ENCODE measurements at places on chromosomes 12 and 14. TPM values are rescaled to one million over a fixed set of nuclear protein-coding genes. Genes with fewer than 3 reads are reported as not detected.

FGF6 gene
- not detected for total RNA-seq

FOXM1 gene
- total RNA-seq = 2.5 TPM

NEDD1 gene
- 17.8 TPM for total RNA-seq

ACSM4 gene
- total RNA-seq = not detected

PRIMA1 gene
- 1.6 TPM for total RNA-seq

ACTR10 gene
- 122 TPM for total RNA-seq

PLXNC1 gene
- 111 TPM for total RNA-seq

ABCC9 gene
- total RNA-seq = 22.8 TPM

TPH2 gene
- 2.1 TPM for total RNA-seq

KRT75 gene
- not detected for total RNA-seq

TAS2R20 gene
- total RNA-seq = 10.4 TPM

CLEC1B gene
- not detected for total RNA-seq

SLC10A1 gene
- not detected for total RNA-seq

RPGRIP1 gene
- 0.69 TPM for total RNA-seq

DEGS2 gene
- 1.6 TPM for total RNA-seq

AMHR2 gene
- total RNA-seq = not detected

SLC5A8 gene
- total RNA-seq = 0.46 TPM

CHGA gene
- total RNA-seq = 59.1 TPM

CBLN3 gene
- total RNA-seq = 0.46 TPM

NOVA1 gene
- 110 TPM for total RNA-seq

TXNDC16 gene
- total RNA-seq = 50.5 TPM

ABHD4 gene
- total RNA-seq = 6.9 TPM

ADCK1 gene
- total RNA-seq = 8.5 TPM

CLEC2A gene
- total RNA-seq = not detected

TPPP2 gene
- not detected for total RNA-seq

C1R gene
- total RNA-seq = 6.7 TPM

TSPAN19 gene
- total RNA-seq = 0.92 TPM

CLEC9A gene
- total RNA-seq = not detected
